Stimulated activated CD4-positive, alpha-beta T cell treated with anti-CD3 and anti-CD28 coated beads, Interleukin-1b, Interleukin-23, amount 100 ng/mL, for 4 hours (primary cell): ENCODE measurements at places on chromosomes 2 and 18.

DNA sequence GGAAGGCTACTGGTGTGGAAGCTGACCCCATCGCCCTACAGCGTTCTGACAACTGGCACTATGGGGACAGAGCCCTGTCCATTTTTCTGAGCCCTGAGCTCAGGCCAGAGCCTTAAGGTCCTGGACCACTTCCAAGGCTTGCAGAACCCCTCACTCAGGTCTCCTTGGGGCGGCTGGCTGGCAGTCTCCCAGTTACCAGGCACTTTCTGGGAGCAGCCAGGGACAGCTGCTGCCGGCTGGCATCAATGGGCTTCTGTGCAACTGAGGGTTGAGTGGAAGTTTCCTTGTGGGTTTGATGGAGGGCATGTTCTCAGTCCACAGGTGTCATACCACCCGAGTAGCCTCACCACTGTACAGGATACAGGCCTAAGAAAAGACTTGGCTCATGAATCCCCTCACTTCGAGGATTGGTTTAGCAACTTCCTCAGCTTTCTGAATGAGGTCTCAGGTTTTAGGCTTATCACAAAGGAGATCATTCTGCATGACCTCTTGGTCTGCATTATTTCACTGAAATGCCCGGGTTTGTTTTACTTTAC, 27.4 kb upstream of the WIPF1 start:
- no peak for DNase-seq

- no peak for DNase-seq
Observed at GRCh38 chr18:46333431-46334135, 229.4 kb downstream of the HAUS1 start.

- no peak for DNase-seq
Observed at GRCh38 chr2:38792751-38793150, 14.7 kb downstream of the GEMIN6 start.

GRCh38 chr18:38358805-38359657, 793.4 kb upstream of the CELF4 start:
- DNase-seq, result no peak

DNA sequence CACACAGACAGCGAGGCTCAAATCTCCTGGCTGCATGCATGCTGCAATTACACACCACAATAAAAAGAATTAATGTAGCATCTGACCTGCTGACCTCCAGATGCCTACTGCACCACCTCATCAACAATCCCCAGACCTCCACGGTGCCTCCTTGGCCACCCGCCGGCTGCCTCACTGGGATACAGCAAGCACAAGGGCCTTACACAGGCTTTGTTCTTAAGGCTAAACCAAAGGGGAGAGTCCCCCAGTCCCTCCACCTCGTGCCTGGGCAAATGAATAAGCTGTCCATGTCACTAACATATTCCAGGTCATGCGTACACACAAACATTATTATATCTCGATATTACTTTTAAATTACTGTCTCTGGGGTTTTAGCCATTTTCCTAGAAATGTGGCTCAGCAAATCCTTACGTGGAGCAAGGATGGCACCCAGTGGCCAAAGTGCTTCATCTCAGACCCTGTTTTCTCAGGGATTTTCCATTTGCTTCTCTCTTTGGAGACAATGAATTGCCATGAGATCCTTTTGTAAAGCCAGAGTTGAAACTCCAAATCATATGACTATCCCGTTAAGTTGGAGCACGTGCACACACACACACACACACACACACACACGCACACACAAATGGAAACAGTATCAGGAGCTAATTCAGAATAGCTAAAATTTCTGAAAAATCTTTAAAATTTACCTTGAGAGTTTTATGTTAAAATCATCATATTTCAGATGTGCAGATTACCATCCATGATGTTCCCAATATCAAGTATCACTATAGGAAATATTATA, 313.8 kb downstream of the PDE11A start:
- DNase-seq, result no peak

DNA sequence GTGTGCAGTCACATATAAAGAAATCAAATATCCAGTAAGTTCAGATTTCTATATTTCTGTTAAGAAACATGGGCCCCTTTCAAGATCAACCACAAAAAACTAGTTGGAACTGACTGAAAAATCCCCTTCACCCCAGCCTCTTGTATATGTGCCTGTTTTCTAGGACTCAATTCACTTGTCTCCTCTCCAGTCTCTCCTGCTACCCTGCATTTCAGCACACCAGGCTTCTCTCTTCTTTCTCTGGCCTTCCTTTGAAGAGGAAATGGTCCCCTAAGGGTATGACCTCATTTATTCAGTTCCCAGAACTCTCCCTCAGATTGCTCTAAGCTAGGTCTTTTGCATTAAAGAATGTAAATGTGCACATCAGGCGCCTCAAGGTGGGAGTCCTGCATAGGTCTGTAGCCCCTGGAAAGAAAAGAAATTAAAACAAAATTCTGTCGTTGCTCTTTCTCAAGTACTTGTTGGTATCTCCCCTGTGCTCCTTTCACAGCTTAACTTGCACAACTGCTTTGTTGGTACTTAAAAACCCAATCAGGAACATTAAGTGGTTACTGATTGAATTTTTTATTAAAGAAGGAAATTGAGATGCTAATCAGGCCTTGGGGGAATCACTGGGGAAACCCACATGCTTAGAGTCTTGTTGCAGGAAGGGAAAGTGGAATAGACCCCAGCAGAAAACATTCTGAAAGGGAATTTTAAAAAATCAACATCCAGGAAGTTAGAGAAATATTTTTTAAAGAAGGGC, 278.4 kb downstream of the AGPS start:
- DNase-seq, result no peak

- DNase-seq, result no peak
Observed at GRCh38 chr2:216183462-216183861, 74.3 kb downstream of the XRCC5 start.

DNA sequence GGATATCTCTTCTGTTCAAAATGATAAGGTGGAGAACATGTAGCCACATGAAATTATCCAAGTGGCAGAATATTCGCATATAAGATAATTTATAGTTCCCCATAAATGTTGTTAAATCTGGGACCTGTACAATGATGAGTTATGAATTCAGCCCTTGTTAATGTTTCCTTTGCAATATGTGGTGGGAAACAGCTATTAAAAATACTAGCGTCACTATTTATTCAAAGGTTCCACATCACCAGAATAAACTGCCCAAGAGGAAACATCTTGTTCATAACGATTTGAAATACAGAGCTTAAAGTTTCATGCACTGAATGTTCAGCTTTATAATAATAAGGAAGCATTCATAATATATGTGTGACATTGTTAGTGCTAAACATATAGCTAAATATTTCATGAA, 223.9 kb upstream of the TCF4 start:
- DNase-seq, result no peak

DNA sequence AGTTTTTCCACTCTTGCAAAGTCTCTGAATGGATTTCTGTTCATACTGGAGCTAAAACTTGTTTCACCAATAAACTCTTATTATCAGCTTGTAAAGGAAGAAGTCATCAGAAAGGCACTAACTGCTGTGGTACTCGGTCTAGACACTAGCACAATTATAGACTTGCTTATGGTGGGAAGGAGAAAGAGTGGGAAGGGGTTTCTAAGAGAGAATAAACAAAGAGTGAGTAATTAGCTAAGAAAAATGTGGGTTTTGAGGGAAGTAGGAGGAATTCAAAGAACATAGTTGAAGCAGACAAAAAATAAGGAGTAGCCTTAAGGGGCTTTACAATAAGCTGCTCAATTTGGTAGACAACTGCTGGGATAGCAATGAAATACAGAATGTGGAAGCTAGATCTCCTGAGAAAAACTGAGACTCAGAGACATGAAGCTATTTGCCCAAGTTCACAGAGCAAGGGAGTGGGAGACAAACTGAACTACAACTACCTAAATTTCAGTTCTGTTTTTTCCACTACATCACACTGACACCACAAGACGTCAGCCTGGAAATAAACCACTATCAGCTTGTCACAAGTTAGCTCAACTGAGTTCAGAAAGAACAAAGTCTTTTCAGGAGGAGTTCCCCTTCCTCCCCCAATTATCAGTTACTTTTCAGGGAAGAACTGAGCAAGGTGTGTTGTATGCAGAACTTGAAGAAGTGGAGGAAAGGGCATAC, 59.7 kb downstream of the MAP4K3 start:
- no peak for DNase-seq

DNA sequence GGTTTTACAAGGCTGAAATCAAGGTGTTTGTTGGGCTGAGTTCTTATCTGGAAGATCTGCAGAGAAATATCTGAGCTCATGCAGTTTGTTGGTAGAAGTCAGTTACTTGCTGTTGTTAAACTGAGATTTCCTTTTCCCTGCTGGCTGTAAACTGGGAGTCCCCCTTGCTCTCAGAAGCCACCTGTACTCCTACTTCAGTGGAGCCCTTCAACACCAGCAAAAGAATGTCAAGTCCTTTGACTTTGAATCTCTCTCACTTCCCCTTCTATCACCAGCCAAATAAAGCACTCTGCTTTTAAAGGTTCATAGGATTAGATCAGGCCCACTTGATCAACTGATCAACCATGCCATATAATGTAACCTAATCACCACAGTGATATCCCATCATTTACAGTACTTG, 252.2 kb upstream of the CDH7 start:
- DNase-seq, result no peak

DNA sequence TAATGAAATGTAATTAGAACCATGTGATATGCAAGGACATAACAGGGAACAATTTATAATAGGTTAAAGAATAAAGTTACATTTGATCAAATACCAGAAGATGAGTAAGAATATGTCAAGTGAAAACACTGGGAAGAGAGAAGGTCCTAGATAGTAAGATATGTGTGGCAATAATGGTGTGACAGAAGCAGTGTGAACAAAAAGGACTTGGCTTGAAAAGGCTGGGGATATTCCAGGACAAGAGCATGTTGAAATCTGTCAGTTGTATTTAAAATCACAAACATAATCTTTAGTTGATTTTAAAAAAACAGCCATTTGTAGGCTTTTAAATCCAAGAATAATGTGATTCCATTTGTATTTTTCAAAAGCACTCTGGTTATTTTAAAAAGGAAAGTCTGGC, 1399.9 kb upstream of the SLC39A10 start:
- DNase-seq, result no peak

- DNase-seq, result no peak
Observed at GRCh38 chr2:48356701-48357325, 173.1 kb upstream of the STON1 start.

GRCh38 chr2:86631846-86632485, 8.3 kb upstream of the RNF103 start:
- DNase-seq, result no peak

DNA sequence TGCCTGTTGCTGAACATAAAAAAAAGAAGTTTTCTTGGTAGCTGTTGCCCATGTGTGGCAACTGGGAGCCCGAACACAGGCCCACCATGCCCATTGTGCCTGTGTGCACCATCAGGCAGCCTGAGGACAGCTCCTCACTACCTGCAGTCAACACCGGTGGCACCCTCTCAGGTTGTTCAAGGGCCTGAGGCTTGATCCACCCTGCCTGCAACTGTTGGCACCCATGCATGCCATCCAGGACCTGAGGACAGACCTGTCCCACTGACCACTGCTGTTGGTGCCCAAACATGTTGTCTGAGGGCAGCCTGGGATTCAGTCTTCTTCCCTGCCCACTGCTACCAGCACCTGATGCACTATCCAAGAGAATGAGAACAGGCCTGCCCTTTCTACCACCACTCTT, 661.1 kb upstream of the ZNF804A start:
- DNase-seq, result no peak

- no peak for DNase-seq
Observed at GRCh38 chr2:30744823-30745222, 62.4 kb downstream of the CAPN13 start.

DNA sequence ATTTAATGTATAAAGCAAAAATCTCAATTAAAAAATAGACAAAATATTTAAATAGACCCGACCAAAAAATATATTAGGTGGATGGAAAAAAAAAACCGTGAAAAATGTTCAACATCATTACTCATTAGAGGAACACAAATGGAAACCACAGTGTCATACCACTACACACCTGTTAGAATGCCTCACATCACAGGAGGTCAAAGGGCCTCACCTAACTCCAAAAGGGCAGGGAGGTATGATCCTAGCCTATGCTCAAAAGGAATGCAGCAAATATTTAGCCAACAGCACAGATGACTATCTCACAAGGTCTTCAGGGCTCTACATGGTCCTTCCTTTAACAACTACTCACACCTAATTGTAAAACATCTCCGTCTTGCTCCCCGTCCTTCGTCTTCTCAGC, 185.5 kb upstream of the SETBP1 start:
- DNase-seq, result no peak

- no peak for DNase-seq
Observed at GRCh38 chr18:41992066-41992465, 37.0 kb downstream of the PIK3C3 start.

GRCh38 chr2:201769666-201770373, 10.9 kb downstream of the ALS2 start:
- DNase-seq, result no peak

GRCh38 chr2:133326652-133327397, 241.4 kb downstream of the NCKAP5 start:
- no peak for DNase-seq

- no peak for DNase-seq
Observed at GRCh38 chr18:47191961-47192360, 15.8 kb upstream of the IER3IP1 start.

GRCh38 chr2:25388491-25388890, 46.8 kb upstream of the DNMT3A start:
- DNase-seq, result no peak

DNA sequence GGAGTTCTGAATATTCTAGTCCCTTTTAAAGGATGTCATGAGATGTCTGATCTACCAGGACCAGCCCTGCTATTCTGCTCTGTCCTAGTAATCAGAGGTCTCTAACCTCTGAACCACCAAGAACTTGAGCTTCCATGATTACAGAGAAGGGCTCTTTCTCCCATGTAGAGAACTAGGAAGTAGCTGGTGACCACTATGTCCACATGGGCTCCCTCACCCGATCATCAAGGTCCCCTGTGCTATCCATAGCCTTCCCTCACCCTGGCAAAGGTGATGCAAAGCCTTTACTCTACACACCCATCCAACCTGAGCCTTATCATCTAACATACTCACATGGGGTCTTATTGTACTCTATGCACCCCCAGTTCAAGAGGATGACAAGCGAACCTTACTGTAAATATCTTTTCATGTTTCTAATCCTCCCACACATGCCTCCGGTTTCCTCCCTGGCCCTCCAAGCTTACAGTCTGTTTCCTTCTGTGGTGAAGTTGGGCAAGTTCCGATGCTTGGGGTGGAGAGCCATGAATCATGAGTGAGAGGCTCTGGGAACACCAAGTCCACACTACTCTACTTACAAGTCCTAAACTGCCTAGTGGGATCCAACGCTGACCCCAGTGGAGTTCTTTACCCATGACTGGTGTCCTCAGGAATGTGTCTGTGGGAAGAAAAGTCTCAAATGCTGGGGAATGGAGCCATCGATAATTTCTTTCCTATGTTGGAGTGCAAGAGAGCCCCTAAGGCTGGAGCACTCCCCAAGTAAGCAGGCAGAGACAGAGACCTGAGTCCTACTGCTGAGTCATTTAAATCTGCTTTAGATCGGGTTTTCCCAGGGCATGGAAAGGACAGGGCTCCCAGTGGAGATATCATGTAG, 73.3 kb upstream of the KLF7 start:
- no peak for DNase-seq

DNA sequence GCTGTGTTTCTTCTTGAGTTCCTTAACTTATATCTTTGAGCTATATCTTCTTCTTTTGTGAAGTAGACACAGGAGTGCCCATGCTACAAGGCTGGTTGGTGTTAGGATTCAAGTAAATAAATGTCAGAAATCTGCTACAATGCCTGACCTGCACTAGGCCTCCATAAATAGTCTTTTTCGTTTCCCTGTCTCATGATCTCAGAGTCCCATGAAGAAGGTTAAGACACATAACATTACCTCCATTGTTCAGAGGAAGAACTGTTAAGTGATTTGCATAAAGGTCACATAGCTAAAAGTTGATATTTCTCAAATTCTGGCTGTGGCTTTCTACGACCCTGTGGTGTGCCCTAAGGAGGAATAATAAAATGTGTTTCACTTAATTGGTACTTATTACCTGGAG, 228.4 kb downstream of the KCNS3 start:
- DNase-seq, result no peak
